ENCODE measurements at places on chromosomes 3 and 15.

- DNase-seq = no peak
These were observed 138.4 kb downstream of the TNIK start for GRCh38 chr3:171321559-171322360.

- no peak for DNase-seq
These were observed 166.7 kb downstream of the ZNF621 start for GRCh38 chr3:40691452-40691861.

DNA sequence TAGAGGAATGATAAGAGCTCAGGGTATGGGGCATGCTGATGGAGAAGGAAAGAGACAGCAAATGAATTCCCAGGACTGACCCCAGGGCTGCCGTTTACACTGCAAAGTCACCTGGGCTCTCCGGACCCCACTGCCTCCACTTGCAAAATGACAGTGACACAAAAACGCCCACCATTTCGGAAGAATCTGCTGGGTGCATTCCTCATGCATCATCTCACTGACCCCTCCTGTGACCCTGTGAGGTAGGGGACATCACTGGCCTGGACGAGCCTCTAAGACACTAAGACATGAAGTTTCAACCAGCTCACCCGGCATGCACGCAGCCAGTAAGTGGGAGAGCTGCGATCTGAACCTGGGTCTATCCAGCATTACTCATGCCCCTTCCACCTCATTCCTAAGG, 60.3 kb downstream of the PCSK6 start:
- DNase-seq = no peak

GRCh38 chr3:108528459-108529252, 18.3 kb upstream of the MYH15 start:
- no peak for DNase-seq

DNA sequence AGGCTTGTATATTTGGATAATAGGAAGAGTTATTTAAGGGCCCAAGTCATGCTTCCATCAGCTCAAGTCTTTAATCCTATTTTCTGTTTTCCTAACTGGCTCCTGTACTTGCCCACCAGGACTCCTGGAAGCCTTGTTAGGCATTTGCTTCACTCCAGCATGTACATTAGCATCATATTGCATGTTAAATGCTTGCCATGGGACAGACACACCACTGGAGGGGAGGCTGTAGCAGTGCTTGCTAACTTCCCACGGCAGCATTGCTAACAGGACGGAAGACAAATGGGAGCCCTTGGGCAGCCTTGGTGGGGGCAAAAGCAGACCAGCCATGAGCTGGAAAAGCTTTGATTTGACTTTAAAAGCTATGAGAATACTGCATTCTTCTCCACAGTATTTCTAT, 6.1 kb downstream of the TMOD2 start:
- DNase-seq = no peak

- no peak for DNase-seq
These were observed 151.4 kb downstream of the POLR2M start for GRCh38 chr15:57857871-57858270.

DNA sequence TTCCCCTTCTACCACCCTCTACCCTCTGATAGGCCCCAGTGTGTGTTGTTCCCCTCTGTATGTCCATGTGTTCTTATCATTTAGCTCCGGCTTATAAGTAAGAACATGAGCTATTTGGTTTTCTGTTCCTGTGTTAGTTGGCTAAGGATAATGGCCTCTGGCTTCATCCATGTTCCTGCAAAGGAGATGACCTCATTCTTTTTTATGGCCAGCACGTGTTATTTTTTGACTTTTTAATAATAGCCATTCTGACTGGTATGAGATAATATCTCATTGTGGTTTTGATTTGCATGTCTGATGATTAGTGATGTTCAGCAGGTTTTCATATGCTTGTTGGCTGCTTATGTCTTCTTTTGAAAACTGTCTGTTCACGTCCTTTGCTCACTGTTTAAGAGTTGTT, 63.1 kb upstream of the NPHP3 start:
- DNase-seq = no peak

- no peak for DNase-seq
These were observed 128.7 kb upstream of the MB21D2 start for GRCh38 chr3:193046371-193046770.

- DNase-seq = no peak
These were observed 83.0 kb downstream of the CRYGS start for GRCh38 chr3:186461141-186461540.

GRCh38 chr3:159860269-159861116, 128.1 kb upstream of the IL12A start:
- DNase-seq = no peak

DNA sequence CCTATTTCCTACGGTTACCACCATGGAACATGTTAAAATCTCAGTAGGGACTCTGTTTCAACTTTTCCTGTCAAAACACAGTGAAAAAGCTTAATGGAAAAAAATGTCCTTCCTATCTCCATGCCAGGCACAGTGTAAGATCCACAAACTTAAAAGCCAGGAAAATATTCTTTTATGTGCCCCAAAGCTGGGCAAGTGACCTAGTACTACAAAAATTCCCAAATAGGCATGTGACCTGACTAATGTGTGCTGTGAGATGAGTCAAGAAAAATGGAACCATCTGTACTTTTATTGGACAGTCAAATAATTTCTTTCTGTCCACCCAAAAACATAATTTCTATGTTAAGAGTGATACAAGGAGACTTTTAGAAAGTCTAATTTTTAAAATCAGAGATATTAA, 406.0 kb downstream of the ZBTB20 start:
- DNase-seq = no peak

GRCh38 chr3:123246866-123247265, 45.1 kb downstream of the SEC22A start:
- peak; percentile 15 for DNase-seq

- no peak for DNase-seq
These were observed 63.9 kb downstream of the TMCC1 start for GRCh38 chr3:129829640-129830039.

GRCh38 chr15:58590236-58590635, 158.4 kb downstream of the LIPC start:
- DNase-seq = no peak

- peak; percentile 46 for DNase-seq
These were observed 45.7 kb downstream of the CD86 start for GRCh38 chr3:122100591-122101463.

DNA sequence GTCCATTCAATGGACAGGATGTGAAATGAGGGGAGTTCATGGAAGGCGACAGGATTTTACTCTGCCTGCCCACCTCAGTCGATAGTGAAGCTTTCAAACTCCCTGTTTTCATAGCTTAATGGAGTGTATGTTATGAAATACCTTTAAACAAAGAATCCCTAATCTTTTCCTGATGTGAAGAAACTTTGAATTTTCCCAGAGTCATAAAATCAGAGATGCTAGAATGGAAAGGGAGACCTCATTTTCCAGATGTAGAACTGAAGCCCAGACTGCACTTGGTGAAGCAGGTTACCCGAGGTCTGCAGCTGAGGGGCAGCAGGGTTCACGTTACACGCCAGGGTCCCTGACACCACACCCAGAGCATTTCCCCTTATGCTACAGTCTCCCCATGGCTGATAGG, 34.7 kb upstream of the LACTB start:
- DNase-seq = peak; percentile 31

DNA sequence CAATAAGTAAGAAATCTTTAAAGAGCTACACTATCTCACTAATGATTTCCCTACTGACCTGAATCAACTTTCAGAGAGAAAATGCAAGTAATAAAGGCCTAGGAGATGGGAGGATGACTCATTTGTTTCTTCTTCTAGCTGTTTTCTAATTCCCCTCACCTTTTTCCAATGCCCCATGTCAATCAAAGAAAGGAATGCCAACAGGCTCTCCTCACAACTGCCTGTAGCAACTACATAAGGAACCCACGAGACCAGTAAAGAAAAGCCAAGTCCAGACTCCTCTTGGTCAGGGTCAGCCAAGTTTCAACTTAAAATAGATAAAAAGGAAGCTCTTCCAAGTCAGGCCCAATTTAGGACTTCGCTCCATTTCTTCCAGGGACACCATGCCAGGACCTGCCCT, 201.9 kb downstream of the TNIK start:
- DNase-seq = no peak

- no peak for DNase-seq
These were observed 102.4 kb upstream of the RASGRP1 start for GRCh38 chr15:38666865-38667510.
